Osteocyte (in vitro differentiated cells): ENCODE measurements at places on chromosomes 12 and 14.

DNA sequence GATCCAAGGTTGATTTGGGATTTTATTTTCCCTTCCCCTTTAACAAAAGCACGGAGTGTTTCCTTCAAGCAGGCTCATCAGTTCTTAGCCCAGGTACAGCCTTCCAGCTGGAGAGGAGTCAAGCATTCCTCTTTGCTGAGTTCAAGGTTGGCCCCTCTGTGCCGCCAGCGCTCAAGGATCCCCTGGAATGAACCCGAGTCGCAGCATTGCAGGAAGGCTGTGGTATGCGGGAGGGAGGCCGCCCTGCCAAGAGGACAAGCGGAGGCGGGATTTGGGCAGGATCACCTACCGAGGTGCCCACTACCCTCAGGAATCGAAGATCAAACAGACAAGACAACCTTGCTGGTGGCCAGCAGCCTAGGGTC is 53.9 kb upstream of the NCOR2 start:
- DNase-seq = no peak

DNA sequence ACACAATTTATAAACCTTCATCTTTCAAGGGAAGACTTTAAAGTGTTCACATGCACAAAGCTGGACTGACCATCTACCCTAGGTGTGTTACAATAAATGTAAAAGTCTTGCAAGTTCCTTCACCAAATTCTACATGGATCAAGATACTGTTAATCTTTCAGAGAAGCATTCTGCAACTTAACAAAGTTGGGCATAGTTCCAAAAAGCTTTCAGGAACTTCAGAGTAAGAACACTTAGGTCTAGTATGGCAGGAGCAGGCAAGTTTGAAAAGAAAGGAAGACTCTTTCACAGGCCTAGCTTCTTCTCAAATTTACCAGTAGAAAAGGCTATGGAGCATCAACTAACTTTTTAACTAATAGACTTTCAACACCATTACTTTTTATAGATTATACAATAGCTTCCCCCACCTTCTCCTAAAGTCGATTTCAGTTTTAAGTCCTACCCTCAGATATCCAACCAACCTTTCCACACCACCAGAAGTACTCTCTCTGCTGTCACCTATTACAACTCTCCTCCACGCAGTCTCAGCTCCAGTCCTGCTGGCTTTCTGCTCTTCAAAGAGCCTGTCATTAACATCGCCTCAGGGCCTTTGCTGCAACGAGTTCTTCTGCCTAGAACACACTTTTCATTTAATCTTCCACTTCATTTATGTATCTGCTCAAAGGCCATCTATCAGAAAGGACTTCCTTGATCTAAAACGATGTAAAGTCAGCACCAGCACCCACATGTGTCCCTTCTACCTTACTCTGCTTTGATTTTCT is 333.9 kb downstream of the CEP128 start:
- DNase-seq = no peak

GRCh38 chr12:106873983-106874382 is 81.7 kb upstream of the TMEM263 start:
- no peak for DNase-seq

- DNase-seq = no peak
These were observed 181.0 kb downstream of the C12orf42 start for GRCh38 chr12:103314786-103315185.

DNA sequence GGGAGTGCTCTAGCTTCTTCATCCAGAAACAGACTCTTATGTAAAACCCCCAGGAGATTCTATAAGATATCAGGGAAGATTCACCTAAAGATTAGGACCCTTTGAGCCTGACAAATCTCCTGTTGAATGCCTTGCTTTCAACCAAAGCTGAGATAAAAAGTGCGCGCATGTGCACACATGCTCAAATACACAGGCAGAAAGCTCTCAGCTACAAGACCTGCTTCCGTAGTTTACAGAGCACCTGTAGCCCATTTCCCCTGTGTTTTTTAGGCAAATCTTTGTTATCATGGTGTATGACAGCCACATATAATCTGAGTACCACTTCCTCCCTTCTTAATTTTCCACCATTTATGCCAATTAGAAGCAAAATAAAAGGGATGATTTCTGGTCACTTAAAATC is 866.9 kb downstream of the NRXN3 start:
- no peak for DNase-seq

GRCh38 chr12:124778411-124778810 is 85.3 kb downstream of the SCARB1 start:
- DNase-seq = no peak

- DNase-seq = no peak
These were observed 2.4 kb downstream of the DHH start for GRCh38 chr12:49092086-49092815.

DNA sequence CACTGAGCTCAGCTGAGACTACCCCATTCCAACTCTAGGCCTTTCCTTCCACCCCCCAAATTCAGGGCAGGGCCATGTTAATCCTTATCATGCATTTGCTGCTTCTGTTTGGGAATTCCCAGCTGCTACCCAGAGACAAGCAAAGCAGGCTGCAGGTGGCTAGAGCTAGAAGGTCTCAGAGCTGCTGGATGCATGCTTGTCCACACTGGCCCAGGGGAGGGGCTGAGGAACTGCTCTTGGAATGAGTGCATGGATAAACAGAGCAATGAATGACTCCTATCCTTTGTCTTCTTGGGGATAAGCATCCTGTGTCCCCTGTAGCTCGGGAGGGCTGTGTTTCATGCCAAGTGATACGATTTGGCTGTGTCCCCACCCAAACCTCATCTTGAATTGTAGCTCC is 136.8 kb upstream of the NOS1 start:
- DNase-seq = no peak

- no peak for DNase-seq
These were observed 19.0 kb upstream of the OVCH1 start for GRCh38 chr12:29516431-29516875.

DNA sequence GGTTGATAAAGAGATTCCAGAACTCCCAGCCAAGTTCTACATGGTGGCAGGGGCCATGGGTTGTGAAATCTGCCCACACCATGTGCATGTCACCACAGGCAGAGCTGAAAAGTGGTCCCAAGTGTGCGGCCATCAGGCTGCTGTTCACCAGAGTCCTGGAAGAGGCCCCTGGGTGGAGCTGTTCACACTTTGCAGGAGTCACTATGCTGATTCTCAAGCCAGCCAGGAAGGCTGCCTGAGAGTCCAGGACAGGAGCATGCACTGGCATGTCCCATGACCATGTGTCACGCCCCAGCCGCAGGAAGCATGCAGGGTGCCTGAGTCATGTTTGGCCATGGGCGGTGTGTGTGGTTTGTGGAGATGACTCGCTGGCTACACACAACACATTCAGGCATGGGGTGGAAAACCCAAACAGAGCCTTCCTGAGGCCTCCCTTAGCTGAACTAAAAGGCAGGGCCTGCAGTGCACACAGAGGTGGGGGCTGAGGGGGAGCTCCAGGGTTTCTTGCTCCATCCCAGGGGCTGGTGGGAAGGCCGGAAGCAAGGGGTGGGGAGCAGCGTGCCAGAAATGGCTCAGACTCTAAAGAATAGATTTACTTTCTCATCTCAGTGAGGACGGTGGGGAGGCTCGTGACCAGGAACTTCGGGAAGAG is 19.4 kb downstream of the ABCB9 start:
- peak; percentile 97 for DNase-seq

GRCh38 chr12:91382081-91382543 is 199.5 kb upstream of the DCN start:
- DNase-seq = peak; percentile 90

GRCh38 chr14:89856871-89857345 is 97.6 kb downstream of the EFCAB11 start:
- no peak for DNase-seq

DNA sequence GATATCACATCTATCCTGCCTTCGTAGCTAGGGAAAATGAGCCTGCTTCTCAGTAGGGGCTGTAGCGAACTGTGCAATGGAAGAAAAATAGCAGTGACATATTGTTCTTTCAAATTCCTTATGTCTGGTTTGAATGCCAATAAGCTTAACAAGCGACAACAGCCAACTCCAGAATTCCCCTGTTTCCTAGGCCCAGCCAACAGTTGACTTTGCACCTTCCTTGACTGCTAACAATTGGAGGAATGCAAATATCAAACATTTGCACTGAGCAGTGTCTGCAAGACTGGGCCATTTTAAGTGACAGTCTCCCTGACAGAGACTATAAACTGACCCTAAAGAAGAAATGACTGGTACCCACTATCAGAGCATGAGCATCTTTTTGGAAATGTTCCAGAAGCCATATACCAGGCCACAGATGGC is 12.0 kb upstream of the SERPINA1 start:
- DNase-seq = no peak

GRCh38 chr14:74195623-74196022 is 43.6 kb upstream of the VSX2 start:
- no peak for DNase-seq

DNA sequence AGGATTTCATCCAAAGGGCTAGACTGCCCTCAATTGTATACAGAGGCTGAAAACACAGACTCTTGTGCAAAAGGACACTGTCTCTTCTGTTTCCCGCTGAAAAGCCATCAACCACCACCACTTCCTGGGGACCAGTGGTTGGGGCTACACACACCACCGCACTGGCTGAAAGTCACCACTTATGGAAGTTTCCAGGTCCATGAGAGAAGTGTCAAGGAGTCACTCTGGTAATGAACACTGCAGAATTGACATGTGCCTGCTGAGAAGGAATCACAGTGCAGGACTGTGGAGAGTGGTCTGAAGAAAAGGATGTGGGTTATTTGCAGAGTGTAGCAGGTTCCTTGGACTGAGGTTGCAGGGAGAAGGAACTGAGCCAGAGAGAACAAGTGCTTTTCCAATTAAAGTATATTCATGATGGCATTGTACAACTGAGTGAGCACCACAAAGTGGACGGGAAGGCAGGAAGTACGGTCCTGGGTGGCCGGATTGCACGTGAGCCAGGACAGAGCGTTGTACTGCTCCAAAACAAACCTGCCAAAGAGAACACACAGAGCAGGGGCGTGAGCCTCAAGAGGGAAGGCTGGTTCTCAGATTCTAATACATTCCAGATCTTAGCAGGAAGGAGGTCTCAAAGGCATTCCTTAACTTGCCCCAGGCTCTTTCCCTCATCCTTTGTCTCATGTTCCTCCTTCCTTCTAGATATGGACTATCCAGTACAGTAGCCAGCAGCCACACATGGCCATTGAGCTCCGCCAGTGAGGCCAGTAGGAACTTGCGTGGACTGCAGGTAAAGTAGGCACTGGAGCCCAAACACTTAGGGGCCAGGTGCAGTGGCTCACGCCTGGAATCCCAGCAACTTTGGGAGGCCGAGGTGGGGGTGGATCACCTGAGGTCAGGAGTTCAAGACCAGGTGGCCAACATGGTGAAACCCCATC is 316.4 kb downstream of the MED13L start:
- DNase-seq = no peak

DNA sequence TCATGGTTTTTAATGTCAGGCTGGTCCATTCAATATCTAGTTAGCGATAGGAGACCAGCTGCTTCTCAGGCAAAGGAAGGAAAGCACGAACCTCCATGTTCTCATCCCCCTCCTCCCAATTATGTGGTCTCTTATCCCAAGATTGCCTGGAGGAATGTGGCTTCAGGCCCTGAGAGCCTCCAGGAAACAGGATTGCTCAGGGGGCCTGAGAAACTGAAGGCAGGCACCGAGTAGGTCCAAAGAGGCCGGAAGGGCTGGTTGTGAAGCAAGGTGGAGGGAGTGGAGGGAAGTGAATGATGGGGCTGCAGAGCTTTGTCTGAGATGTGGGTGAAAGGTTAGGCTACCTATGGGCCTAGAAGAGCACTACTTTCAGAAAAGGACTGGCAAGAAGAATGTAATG is 188.2 kb upstream of the DDHD1 start:
- no peak for DNase-seq

- DNase-seq = no peak
These were observed 8.1 kb downstream of the PTPN6 start for GRCh38 chr12:6959058-6959804.

GRCh38 chr12:94783862-94784261 is 133.5 kb upstream of the TMCC3 start:
- DNase-seq = no peak

- DNase-seq = no peak
These were observed 44.5 kb downstream of the ALKBH1 start for GRCh38 chr14:77663293-77663692.

- DNase-seq = no peak
These were observed 139.3 kb downstream of the SSPN start for GRCh38 chr12:26334621-26335124.

- DNase-seq = no peak
These were observed 19.8 kb downstream of the RPGRIP1 start for GRCh38 chr14:21299562-21300130.

GRCh38 chr12:225012-225411 is 11.1 kb upstream of the SLC6A12 start:
- DNase-seq = no peak

- DNase-seq = peak; percentile 95
These were observed 11.3 kb upstream of the SLC38A2 start for GRCh38 chr12:46383654-46384450.

GRCh38 chr12:19388131-19388549 is 51.2 kb upstream of the AEBP2 start:
- DNase-seq = no peak

GRCh38 chr12:131732-132495 is 65.3 kb downstream of the IQSEC3 start:
- no peak for DNase-seq

- DNase-seq = no peak
These were observed 1.0 kb downstream of the TMEM121 start for GRCh38 chr14:105527381-105527825.

DNA sequence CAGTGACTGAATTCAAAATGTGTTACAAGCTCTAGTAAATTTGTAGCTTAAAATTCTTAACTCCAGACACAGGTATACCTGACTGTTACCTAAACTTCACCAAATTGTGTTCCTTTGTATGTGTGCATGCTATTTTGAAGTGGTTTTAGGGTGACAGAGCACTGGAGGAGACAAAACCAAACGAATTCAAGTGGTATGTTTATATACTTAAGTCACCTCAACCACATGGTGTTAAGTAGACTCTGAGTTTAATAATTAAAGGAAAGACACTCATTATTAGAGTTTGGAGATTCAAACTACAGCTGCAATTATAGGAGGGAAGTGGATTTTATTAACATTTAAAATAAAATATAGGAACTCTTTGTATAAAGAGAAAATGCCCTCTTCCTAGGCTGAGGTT is 84.3 kb downstream of the PLCZ1 start:
- no peak for DNase-seq

DNA sequence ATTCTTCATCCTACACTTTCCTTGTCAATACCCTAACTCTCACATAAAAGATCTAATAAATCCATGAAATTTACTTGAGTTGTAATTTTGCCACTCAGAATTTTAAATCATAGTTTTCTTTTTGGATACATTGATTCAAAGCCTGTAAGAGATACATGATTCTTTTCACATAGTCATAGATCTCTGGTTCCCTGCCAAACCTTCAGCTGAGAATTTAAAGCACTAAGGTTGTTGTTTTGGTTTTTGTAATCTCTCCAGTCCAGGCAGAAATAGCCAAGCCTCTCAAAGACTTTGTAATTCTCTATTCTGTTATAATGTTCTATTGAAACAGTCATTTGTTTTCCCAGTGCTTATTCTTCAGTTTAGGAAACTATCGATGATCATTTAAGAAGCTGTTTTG is 273.9 kb downstream of the TRHDE start:
- DNase-seq = no peak
